ENCODE measurements at places on chromosomes 12 and 14.
A peak's percentile ranks its signal among the peaks of the same experiment; 100 is the strongest.

GRCh38 chr12:104638851-104639240 lies 182.1 kb downstream of the CHST11 start:
- peak; percentile 55 for DNase-seq

GRCh38 chr14:35342489-35343010 lies 50.4 kb downstream of the PSMA6 start:
- DNase-seq, result no peak

DNA sequence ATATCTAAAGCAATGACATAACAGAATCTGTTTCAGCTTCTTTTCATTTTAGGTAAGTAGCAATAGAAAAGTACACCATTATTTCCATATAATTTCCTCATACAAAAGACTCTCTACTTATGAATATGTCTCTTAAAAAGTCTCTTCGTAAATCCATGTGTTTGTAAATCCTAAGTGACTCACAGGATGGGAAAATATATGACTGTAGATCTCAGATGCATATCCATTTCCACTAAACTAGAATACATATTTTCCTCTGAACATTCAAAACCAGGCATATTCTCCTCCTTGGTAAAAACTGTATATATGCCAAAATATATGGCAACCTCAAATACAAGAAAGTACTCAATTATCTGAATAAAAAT lies 93.6 kb downstream of the TXNDC16 start:
- no peak for DNase-seq

DNA sequence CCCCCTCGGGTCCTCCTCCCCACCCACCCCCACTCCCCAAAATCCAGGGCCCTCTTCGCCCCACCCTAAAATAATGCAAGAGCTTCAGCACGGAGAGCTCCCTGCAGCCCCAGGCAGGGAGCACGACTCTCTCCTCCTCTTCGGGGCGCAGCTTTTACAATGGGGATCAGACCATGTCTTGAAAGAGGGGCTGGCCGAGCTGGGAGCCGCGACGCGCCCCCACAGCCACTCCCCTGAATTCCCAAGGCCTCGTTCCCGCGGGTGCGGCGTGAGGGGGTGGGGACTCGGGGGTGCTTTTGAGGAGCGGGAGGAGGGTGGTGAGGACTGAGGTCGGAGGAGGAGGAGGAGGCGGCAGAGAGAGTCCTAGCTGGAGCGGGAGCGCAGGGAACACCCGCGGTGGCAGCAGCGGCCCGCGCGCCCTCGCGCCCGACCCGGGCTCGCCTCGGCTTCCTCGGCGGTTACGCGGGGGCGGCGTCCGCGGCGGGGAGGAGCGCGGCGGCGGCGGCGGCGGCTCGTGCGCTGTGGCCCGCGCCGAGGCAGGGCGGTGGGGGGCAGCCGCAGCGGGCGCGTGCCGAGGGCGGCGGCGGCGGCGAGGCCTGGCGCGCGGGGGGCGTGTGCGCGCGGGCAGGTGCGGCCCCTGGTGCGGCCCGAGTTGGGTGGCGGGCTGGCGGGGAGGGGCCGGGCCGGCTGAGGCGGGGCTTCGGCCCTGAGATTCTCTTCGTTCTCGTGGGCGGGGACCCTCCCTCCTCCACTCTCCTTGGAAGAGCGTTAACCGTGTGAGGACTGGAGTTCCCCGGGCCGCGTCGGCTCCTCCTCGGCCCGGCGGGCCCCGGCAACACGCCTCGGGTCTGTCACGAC lies at the start of gene ANKS1B:
Gene ANKS1B, minus strand, starts transcription at position 666 of the 858 bp plus-strand sequence. CDS start 699 bp downstream, outside the sequence.
- no peak for DNase-seq

DNA sequence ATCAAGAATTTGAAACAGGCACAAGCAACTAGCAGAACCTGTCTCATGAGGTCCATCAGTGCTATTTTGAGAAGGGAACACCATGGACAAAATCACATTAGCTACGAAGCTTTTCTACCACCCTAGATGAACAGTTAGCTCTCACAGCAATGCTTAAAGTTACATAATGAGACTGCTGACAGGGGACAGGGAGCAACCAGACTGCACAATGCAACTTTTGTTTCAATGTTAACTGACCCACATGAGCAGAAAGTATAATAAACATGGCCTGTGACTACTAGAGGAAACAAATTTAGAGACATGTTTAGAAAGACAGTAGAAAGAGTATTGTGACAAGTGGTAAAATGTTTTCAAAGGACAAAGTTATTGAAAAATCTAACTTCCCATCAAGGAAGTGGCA lies 282.8 kb downstream of the CEP128 start:
- DNase-seq, result no peak

DNA sequence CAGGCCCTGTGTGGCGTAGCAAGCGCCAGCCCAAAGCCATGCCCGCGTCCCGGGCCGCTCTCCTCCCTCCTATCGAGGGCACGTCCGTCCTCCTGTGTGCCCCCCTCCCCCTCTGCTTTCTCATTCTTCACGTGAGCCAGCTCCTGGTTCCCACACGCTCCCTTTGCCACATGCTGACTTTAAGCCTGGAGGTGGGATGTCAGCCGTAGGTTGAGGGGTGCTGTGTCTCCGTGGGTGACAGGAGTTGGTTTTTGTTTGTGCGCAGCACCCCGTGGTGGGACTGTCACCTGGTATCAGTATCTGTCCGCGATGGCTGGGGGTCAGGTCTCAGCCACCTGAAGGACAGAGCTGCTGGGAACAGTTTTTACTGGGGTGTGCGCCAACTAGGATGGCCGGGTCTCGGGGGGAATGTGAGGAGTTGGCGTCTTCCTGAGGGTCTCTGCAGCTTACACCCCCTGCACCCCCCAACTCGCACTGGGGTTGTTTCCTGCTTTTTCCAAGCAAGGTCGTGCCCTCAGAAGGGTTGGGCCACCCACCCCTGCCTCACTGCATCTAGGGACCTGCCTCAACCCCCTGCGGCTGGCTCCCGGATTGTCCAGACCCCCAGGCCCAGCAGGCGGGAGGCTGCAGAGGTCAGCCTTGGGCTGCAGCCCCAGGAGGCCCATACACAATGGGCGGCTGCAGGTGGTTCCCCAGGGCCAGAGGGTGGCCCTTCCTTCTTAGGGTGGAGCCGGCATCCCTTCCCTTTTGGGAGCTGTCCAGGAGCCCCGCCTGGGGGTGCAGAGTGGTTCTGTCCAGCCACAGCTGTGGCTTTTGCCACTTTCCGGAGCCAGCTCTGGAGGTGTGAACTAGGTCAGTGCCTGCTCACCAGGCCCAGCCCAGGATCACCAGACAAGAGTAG lies 7.3 kb downstream of the ULK1 start:
- no peak for DNase-seq

GRCh38 chr14:88075269-88075981 lies 70.5 kb downstream of the GPR65 start:
- no peak for DNase-seq

DNA sequence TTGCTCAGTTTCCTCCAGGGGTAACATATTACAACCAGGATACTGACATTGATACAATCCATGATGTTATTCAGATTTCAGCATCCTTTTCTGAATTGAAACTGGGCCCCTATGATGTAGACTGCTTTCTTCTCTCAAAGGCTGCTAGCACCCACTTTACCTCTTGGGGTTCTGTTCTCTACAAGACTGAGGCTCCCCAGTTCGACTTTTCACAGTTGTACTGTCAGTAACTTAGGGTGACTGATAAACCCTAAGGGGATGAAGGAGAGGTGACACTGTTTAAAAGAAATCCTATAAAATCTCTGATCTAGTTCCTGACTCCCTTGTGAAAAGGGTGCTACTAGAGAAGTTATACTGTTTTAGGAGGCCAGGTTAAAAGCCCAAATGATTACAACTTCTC lies 818 bp downstream of the VPS33A start:
- no peak for DNase-seq

- no peak for DNase-seq
These were observed 19.1 kb downstream of the POU6F1 start for GRCh38 chr12:51198568-51199365.

DNA sequence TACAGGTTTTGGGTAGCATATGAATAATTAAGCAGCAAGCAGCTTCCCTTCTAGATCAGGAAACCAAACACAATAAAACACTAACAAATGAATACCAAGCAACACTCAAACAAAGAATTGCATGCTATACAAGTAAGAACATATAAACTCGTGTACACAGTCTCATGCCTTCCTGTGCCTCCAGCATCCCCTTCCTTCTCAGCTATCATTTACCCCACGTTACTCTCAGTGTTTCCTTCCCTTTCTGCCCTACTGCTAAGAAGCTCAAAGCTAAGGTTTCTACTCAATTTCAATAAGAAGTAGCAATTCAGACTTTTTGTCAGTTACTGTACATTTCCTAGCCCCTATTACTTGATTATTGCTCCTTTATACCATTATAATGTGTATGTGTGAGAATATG lies 81.0 kb downstream of the DUSP16 start:
- DNase-seq, result no peak

DNA sequence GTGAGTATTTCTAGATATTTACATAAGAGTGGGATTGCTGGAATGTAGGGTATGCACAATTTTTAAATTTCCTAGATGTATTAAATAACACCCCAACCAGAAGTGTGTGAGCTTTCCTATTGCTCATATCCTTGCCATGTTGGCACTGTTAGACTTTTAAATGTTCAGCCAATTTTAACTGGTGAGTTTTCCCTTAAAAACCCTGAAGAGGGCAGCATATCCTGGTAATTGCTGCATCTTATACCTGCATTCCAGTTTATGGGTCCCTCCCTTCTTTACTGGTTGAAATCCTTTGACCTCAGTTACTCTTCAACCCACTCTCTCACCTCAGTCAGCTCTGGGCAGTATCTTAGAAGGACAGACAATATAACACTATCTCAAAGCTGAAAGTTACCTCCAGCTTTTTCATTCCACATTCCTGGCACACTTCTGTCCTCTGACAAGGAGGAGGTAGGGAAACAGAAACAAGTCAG lies 270.6 kb downstream of the PAWR start:
- DNase-seq, result peak; percentile 0

- no peak for DNase-seq
These were observed 116.0 kb upstream of the PLXNC1 start for GRCh38 chr12:94032368-94032767.

- DNase-seq, result no peak
These were observed 159.9 kb upstream of the PARP11 start for GRCh38 chr12:4032924-4033615.

GRCh38 chr14:50607181-50607580 lies 47.2 kb downstream of the ATL1 start:
- DNase-seq, result no peak

- no peak for DNase-seq
These were observed 137.3 kb downstream of the MSRB3 start for GRCh38 chr12:65415826-65416225.

GRCh38 chr14:68527329-68527851 lies 265.5 kb downstream of the ZFP36L1 start:
- DNase-seq, result no peak

DNA sequence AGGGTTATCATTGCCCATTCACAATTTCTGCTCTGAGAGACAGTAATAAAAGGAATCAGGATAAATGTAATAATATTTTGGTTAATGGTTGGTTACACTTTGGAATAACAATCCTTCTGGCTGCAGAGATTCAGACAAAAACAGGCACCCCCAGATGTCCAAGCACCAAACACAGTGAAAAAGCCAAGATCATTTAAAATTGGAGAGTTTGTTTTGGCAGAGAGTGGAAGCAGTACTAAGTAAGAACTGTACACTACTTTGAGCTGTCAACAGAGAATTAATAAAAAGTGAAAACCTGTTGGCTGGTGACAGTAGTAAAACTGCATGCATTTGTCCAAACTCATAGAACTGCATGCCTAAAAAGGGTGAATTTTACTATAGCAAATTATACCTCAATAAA lies 15.6 kb upstream of the IL22 start:
- no peak for DNase-seq

DNA sequence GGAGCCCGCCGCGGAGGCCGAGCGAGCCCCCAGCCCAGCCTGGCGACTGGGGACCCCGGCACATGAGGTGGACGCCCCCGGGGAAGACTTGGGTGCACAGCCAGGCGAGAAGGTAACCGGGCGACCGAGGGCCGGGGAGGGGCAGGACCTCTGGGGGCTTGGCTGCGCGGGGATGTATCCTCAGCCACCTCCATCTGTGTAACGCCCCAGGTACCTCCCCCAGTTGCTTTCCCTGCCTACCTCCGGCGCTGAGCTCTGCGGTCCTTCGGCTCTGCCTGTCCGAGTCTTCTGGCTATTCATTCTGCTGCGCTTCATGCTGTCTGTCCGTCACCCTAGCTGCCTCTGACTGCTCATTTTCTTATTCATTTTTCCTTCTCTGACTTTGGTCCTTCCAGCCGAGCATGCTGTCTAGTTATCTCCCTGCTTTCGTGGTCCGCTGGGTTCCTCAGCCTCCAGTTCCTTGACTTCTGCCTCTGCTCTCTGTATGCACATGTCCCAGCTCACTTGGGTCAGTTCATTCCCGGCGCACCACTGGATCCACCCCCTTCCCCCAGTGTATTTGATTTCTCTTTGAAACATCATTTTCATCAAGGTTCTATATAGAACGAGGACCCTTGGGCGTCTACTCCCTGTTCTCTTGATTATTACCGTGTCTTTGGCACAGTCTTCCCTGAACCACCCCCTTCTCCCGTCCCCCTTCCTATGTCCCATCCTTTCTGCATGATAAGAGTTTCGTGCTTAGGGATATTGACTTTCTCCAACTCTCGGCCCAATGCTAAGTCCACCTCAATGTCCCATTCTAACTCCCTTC lies 612 bp downstream of the PHC1 start:
- no peak for DNase-seq

DNA sequence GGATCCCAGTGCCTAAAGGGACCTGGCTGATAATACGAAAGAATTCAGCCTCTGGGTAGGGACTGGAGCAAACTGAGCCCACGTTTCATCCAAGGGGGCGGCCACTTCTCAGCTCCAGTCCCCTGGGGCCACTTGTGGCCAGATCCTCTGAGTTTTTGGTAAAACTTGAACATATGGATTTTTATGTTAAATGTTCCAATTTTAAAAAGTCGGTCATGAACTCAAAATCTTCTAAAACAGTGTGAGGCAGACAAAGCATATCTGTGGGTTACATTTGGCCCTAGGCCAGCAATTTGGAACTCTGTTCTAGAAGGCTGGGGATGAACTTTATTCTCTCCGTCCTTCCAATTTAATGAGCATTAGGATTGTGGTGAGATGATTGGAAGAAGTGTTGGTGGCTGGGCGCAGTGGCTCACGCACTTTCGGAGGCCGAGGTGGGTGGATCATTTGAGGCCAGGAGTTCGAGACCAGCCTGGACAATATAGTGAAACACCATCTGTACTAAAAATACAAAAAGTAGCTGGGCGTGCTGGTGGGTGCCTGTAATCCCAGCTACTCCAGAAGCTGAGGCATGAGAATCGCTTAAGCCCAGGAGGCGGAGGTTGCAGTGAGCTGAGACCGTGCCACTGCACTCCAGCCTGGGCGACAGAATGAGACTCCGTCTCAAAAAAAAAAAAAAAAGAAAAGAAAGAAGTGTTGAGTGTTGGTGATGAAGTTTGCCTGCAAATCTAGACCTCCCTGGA lies 3.0 kb upstream of the PPP1CC start:
- DNase-seq, result no peak

- DNase-seq, result no peak
These were observed 753 bp upstream of the DLGAP5 start for GRCh38 chr14:55192054-55192621.

Measured in GF-D8 (cell line).